ENCODE measurements at places on chromosomes 13 and 19. TPM values are rescaled to one million over a fixed set of nuclear protein-coding genes. Genes with fewer than 3 reads are reported as not detected.

PNMA8C gene
- not detected for total RNA-seq

DNA sequence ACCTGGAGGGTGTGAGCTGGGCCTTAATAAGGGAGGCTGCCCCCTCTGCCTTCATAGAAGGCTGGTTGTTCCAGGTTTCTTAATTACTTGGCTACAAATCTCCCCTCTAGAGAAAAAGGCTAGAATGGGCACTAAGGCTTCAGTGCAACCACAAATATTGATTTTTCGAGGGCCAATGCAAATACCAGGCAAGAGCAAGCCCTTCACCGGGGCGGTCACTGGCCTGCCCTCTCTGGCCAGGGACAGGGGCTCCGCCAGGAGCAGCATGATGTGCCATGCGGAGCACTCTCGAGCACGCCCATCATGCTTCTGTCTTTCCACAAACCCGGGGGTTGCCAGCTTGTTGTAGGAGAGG, 127.8 kb upstream of the SPACA7 start:
- no peak for DNase-seq

DNA sequence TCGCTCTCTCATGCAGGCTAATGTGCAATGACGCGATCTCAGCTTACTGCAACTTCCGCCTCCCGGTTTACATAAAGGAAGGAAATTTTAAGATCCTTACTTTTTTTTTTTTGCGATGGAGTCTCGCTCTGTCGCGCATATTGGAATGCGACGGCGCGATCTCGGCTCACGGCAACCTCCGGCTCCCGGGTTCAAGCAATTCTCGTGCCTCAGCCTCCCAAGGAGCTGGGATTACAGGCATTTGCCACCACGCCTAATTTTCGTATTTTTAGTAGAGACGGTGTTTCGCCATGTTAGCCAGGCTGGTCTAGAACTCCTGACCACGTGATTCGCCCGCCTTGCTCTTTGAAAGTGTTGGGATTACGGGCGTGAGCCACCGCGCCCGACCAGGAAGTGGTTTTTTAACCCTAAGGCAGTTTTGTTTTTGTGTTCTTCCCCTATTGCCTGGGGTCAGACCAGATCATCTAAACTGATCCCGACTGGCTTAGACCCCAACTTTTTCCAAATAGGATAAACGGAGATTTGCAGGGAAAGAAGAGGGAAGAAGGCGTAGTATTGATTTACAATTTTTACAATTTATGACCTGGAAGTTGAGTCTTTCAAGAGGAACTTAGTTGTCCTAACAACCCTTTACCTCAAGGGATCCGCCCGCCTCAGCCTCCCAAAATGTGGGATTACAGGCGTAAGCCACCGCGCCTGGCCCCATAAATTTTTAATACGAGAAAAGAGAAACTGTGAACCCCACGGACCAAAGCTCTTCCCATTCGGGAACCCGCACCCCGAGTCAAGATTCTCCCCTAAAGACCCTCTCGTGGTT, 142.0 kb downstream of the ZNF737 start:
- DNase-seq, result peak; percentile 79

ZNF565 gene
- total RNA-seq, result 3.9 TPM

DPF1 gene
- total RNA-seq, result not detected

- no peak for DNase-seq
These were observed 183.5 kb downstream of the DNAJC15 start for GRCh38 chr13:43206838-43207237.

DNA sequence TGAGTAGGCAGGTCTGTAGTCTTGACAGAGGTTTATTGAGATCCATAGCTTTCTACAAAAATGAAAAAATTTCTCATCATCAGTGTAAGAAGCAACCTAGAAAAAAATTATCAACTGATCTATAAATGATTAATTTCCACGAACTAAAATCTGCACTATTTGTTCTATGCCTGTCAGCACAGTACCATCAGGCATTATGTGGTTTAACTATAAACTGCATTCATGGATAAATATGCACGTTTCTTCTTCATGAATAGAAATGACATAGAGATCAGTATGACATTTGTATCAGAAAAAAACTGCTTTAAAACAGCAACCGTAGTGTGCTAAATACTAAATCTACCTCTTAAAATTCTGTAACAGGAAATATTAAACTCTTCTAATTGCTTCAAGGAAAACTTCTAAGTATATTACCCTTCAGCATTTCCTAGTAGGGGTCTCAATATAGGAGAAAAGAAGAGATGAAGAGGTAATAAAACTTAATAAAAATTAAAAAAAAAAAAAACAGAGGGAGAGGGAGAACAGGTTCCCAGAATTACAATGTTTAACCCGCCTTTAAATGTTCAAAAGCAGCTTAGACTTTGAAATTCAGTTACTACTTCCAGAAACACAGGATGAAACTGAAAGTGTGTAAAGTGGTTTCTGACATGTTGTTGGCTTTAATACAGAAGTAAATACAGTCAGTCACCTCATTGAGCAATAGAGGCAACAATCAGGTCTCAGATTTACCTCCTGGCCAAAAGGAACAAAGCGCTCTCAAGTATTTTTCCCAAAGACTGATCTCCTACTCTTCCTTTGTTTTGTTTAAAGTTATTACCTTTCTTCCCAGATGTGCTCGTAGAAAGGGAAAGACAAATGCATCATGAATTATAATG, 144.4 kb downstream of the DIAPH3 start:
- DNase-seq, result no peak

DNA sequence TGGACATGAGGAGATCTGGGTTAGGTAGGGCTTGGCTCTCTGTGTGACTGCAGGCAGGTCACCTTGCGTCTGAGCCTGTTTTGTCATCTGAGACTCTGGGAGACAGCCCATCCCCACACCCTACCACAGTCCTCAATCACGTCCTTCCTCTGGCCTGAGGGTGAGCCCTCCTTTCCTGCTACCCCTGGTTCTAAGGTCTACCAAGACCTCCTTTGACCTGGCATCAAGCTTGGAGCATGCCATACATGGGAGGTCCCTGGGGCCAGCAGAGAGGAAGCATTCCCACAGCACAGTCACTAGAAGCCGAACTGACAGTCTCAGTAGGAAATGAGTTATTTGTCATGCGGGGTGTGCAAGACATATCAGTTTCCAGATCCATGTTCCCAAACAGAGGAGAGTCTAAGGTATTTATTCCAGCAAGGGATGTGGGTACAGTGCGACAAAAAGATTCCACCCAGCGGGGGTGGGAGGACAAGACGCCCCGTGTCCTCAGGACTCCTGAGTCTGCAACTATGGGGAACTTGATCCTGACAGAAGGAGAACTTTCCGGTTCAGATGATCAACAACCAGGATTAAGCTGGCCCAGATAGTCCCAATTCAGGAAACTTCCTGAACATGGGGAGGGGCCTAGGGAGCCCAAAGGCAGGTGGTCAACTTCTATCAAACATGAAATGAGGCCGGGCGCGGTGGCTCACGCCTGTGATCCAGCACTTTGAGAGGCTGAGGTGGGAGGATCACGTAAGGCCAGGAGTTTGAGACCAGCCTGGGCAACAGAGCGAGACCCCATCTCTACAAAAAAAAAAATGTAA, 9.5 kb downstream of the ARRDC2 start:
- no peak for DNase-seq

GRCh38 chr13:114112231-114112825, 20.1 kb downstream of the RASA3 start:
- no peak for DNase-seq

ZNF66 gene
- total RNA-seq, result 0.62 TPM

GRCh38 chr13:78806457-78806856, 147.5 kb upstream of the OBI1 start:
- DNase-seq, result no peak

GRCh38 chr19:35178701-35179100, 24.2 kb downstream of the FXYD5 start:
- DNase-seq, result no peak

DNA sequence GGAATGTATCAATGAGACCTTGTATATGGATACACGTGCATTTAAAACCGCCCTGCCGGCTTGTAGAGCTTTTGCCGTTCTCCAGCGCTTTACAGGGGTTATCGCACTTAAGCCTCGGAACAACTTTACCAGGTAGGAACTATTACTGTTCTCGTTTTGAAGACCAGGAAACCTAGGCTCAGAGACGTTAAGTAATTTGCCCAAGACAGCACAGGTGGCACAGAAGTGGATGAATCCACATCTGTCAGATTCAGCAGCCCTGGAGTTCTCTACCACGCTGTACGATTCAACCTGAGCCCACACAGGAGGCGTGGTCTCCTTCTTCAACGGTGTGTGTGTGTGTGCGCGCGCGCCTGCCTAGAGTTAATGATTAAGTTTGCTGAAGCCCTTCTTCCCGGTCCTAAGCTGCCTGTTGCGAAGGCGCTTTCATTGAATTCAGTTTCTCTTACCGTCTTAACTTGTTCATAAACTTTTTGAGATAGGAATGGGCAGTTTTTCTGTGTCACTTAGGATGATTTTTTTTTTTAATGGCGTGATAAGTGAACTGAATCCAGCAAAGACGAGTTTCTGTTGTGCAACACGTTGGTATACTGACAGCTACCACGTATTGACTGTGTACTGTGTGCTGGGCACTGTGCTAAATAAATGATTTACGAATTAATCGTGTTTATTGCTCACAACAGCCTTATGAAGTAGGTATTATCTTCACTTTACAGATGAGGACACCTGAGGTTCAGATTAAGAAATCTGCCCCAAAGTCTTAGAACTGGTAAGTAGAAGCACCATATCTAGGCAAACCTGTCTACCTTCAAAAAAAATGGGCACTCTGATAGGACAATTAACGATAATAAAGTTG, 67.4 kb downstream of the KCNRG start:
- peak; percentile 70 for DNase-seq

- DNase-seq, result no peak
These were observed 41.2 kb upstream of the LSM14A start for GRCh38 chr19:34131100-34131499.

NCAN gene
- total RNA-seq, result not detected

DNA sequence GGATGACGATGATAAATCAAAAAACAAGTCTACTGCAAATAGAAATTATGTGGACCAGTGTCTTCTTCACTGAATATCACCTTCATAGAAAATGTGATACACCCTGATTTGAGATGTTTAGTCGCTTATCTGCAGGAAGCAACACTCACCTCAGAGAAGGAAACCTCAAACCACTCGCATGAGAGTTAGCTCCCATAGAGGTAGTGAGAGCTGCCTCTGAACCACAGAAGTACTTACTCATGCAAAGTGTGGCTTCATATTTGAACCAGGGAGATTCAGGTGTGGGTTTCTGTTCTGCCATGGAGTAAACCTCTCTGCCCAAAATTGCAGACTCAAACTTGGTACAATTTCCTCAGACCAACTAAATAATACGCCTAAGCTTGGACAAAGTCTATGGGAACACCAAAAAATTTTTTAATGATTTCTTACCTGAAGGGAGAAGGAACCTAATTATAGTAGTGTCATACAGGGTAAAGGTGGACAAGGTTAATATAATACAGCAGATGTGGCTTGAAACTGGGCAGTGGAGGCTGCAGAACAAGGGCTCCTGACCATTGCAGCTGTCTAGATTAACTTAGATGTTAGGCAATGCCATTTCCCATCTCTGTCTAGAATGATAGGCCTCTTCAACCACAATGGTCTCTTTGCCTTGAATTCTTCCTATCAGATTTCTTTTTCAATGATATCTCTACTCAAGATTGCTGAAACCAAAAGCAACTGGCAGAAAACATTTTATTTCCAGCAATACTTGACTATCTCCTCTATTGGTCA, 29.6 kb upstream of the RCBTB2 start:
- DNase-seq, result no peak

ACTL9 gene
- not detected for total RNA-seq

- DNase-seq, result no peak
These were observed 628.0 kb upstream of the MIR17HG start for GRCh38 chr13:90719461-90719860.

WDR88 gene
- total RNA-seq, result 0.38 TPM

NCR1 gene
- not detected for total RNA-seq

ZNF628 gene
- 4.7 TPM for total RNA-seq

GRCh38 chr13:74825152-74825937, 656.6 kb downstream of the TBC1D4 start:
- DNase-seq, result no peak

GRCh38 chr13:51534041-51534817, 50.0 kb upstream of the WDFY2 start:
- peak; percentile 61 for DNase-seq

DNA sequence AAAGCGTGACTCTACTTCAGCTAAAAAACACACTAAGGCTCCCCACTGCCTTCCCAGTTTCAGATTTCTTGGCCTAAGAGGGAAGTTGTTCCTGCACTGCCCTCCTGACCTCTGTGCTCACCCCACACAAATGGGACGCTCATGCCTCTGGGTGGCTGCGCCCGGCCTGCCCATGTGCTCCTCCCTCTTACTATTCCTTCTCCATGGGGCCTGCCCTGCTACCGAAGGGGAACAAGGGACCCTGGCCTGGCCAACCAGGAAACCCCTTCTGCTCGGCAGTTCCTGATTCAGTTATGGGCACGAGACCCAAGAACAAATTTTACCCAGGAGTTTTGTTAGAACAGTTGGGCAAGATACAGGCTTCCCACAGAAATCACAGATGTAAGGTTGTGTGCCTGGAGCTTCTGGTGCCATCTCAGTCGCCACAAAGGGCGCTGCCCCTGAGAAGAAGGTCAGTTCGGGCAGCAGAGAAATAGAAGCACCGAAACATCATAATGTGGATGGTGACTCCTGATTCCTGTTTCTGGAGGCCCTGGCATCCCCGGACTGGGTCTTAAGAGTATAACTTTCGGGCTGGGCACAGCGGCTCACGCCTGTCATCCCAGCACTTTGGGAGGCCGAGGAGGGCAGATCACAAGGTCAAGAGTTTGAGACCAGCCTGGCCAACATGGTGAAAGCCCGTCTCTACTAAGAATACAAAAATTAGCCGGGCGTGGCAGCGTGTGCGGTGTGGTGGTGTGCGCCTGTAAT, 5.4 kb upstream of the PLPP2 start:
- peak; percentile 68 for DNase-seq

- no peak for DNase-seq
These were observed 9.0 kb upstream of the THSD1 start for GRCh38 chr13:52414963-52415362.

GRCh38 chr13:108494991-108495645, 134.3 kb upstream of the MYO16 start:
- DNase-seq, result no peak

SHISA7 gene
- not detected for total RNA-seq

- no peak for DNase-seq
These were observed 72.3 kb downstream of the LATS2 start for GRCh38 chr13:20988909-20989655.

- no peak for DNase-seq
These were observed 1447.5 kb downstream of the EFNB2 start for GRCh38 chr13:105087945-105088344.

DNA sequence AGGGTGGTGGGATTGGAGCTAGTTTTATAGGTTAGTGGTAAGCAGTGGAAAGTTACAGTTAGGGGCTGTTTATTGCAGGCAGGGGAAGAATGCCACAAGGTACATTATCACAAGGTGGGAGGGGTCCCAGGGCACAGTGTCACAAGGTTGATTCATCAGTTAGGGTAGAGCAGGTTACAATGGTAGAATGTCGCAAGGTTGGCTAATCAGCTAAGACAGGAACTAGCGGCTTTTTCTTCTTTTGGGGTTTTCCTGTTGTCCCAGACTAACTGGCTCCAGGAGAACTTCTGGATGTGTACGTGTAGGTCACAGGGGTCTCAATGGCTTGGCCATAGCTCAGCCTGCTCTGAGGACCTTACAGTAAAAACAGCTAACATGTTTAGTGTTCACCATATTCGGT, 1221.1 kb downstream of the SLITRK1 start:
- DNase-seq, result no peak

VAV1 gene
- total RNA-seq, result 2.8 TPM

PET100 gene
- total RNA-seq, result 208 TPM

PIK3R2 gene
- 20.8 TPM for total RNA-seq

- DNase-seq, result no peak
These were observed 21.5 kb downstream of the VWA8 start for GRCh38 chr13:41939398-41939797.

WIZ gene
- total RNA-seq, result 21.9 TPM

GRCh38 chr19:1355568-1356507, 27.9 kb upstream of the NDUFS7 start:
- no peak for DNase-seq

Data from Right ventricle myocardium superior (tissue), 1 donor.